Fibroblast of skin of left quadriceps (primary cell): ENCODE measurements at places on chromosomes 7 and 10.

DNA sequence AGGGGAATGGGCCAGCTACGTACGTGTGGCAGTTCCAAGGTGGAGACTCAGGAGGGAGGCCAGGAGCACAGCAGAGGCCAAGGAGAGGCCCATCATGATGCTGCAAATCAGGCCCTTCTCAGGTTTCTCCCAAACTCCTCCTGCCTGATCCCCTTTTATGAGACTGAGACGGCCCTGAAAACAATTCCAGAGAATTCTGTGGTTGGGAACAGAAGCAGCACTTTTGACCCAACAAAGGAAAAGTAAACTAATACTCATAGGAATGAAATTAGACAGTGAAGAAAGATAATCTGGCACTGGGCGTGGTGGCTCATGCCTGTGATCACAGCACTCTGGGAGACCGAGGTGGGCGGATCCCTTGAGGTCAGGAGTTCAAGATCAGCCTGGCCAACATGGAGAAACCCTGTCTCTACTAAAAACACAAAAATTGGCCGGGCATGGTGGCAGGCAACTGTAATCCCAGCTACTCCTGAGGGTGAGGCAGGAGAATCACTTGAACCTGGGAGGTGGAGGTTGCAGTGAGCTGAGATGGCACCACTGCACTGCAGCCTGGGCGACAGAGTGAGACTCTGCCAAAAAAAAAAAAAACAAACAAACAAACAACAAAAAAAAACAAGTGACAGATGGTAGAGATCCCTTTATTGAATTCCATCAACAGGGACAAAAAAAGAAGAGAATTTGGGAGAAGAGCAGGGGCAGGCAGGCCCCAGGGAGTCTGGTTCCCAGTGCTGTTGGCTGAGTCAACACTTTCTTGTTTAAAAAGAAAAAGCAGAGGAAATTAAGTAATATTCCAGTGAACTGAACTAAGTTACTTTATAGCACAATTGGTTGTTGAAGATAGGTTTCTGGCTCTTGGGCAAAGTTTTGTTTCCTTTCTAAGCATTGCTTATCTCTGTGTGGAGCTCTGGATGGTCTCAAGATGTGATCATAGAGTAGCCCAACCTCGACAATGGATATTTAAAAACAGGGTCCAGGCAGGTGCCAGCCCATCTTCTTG lies at the start of gene CCL26:
TSS of gene CCL26 (minus strand) at position 131 of the 997 bp plus-strand sequence. CDS start at position 96, 35 bp downstream.
- DNase-seq, result peak; percentile 85

GRCh38 chr7:157890921-157891401 lies 554.2 kb downstream of the DNAJB6 start:
- DNase-seq, result no peak

DNA sequence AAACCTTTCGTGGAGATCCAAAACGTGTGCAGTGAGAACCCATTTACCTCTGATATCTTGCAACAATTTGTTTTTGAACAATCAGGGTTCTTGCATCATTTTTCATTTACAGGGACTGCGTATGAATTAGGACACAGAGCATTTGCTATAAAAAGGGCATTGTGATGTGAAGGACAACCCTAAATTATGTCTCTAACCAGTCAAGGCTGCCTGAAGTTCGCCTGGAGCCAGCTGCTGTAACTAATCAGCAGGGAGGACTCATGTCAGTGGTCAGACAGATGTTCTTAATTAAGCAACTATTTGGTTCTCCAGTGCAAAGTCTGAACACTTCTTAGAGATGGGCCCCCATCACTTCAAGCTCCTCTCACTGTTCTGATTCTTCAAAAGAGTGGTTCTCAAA lies 674.8 kb downstream of the KCNMA1 start:
- peak; percentile 76 for DNase-seq

- DNase-seq, result no peak
Measured at GRCh38 chr7:1569440-1569832, 396 bp downstream of the PSMG3 start.

- no peak for DNase-seq
Measured at GRCh38 chr10:5599613-5600520, 66.5 kb downstream of the ASB13 start.

GRCh38 chr10:123327896-123328295 lies 173.7 kb downstream of the BUB3 start:
- no peak for DNase-seq

- peak; percentile 33 for DNase-seq
Measured at GRCh38 chr7:43454936-43455518, 127.9 kb upstream of the STK17A start.

GRCh38 chr10:117464176-117464575 lies 78.4 kb upstream of the EMX2 start:
- DNase-seq, result no peak
